ENCODE measurements at places on chromosomes 2 and 18.

DNA sequence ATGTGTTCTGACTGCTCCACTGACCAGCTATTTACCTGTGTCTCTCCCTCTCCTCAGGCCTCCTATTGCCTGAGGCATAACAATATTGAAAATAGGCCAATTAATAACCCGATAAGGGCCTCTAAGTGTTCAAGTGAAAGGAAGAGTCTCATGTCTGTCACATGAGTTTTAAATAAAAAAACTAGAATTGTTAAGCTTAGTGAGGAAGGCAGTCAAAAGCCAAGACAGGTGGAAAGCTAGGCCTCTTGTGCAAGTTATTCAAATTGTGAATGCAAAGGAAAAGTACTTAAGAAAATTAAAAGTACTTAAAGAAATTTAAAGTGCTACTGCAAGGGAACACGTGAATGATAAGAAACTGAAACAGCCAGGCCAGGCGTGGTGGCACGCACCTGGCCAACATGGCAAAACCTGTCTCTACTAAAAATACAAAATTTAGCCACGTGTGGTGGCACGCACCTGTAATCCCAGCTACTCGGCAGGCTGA, 44.9 kb upstream of the TAF4B start:
- DNase-seq = no peak

GRCh38 chr2:221454459-221455105, 117.5 kb downstream of the EPHA4 start:
- no peak for DNase-seq

DNA sequence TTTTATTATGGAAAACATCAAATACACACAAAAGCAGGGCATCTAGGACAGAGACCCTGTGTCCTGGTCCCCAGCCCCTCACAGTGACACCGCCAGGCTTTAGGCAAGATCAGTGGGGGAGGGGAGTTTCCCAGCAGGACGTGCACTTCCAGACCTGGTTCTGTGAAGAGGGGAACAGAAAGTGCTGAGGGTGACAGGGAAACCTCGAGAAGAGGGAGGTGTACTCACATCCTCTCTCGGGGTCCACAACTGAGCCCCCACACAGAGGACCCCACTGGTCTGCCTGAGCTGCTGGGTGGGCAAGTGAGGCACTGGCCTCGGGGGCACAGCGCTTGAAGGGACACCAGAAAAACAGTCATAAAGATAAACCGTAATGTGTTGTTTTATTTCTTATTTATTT, 4.4 kb upstream of the GPR35 start:
- no peak for DNase-seq

GRCh38 chr18:51623653-51624052, 426.2 kb upstream of the MEX3C start:
- DNase-seq = no peak

- DNase-seq = peak; percentile 60
Observed at GRCh38 chr2:84458551-84459017, 496 bp downstream of the SUCLG1 start.

DNA sequence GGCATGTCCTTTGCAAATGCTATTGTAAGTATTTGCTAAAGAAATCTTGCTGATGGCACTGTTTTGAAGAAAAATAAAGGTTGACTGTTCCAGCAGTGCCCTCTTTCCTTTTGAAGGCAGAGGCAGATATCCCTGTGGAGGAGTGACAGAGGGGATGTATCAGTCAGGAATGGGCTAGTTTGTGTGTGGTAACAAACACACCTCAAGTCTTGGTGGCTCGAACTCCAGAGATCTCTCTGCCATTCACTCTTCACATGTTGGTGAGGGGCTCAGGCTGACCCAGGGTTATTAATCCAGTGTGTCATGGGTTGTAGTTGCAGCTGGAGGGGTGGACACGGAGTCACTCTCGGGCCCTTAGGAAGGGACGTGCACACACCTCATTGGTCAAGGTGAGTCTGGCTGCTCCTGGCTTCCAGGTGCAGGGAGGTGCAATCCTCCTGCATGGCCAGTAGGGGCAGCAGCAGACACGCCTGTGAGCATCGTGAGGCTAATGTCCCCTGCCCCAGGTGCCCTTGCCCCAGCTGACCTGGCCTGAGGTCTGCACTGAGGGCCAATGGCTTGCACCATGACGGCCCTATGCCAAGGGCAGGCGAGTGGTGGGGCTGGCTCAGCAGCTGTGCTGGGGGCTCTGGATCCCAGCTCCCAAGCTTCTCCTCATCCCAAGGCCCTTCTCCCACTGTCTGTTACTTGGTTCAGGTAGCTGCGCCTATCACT, 146.5 kb downstream of the ASB1 start:
- peak; percentile 39 for DNase-seq

DNA sequence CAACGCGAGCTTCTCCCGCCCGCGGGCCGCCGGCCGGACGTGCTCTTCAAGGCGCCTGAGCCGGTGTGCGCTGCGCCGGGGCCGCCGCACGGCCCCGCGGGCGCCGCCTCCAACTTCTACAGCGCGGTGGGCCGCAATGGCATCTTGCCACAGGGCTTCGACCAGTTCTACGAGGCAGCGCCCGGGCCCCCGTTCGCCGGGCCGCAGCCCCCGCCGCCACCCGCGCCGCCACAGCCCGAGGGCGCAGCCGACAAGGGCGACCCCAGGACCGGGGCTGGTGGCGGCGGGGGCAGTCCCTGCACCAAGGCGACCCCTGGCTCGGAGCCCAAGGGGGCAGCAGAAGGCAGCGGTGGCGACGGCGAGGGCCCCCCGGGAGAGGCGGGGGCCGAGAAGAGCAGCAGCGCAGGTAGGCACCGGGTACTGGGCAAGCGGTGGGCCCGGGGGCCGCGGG, 676 bp downstream of the HOXD11 start:
- DNase-seq = no peak
